ENCODE measurements at places on chromosomes 11 and 22. TPM values are rescaled to one million over a fixed set of nuclear protein-coding genes. Genes with fewer than 3 reads are reported as not detected.

DNA sequence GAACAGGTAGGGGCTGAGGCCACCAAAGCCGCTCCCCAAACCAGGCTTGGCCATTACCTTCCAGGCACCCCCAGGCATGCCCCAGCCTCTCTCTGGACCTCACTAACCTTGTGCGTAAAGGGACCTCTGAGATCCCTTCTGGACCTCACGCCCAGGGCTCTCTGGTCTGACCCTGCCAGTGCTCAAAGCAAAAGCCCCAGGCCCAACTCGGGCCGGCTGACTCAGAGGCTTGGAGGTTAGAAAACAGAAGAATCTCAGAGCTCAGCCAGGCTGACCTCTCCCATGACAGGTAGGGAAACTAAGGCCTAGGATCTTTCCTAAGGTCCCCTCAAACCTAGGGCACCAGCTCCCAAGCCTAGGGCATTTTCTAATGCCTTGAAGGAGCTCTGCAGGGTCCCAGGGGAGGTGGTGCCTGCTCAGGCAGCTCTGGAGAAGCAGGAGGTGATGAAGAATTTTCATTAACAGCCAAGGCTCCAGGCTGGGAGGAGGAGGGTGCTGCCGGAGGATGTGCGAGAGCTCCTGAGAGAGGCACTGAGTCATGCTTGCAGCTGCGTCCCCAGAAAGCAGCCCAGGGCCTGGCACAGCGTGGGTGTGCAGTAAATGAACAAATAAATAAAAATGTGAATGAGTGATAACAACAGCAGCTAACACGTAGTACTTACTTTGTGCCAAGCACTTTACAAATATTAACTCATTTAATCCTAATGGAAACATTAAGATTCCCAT lies 25.6 kb downstream of the ARRB1 start:
- no peak for DNase-seq

- no peak for DNase-seq
These were observed 14.2 kb downstream of the TXN2 start for GRCh38 chr22:36467042-36467810.

DNA sequence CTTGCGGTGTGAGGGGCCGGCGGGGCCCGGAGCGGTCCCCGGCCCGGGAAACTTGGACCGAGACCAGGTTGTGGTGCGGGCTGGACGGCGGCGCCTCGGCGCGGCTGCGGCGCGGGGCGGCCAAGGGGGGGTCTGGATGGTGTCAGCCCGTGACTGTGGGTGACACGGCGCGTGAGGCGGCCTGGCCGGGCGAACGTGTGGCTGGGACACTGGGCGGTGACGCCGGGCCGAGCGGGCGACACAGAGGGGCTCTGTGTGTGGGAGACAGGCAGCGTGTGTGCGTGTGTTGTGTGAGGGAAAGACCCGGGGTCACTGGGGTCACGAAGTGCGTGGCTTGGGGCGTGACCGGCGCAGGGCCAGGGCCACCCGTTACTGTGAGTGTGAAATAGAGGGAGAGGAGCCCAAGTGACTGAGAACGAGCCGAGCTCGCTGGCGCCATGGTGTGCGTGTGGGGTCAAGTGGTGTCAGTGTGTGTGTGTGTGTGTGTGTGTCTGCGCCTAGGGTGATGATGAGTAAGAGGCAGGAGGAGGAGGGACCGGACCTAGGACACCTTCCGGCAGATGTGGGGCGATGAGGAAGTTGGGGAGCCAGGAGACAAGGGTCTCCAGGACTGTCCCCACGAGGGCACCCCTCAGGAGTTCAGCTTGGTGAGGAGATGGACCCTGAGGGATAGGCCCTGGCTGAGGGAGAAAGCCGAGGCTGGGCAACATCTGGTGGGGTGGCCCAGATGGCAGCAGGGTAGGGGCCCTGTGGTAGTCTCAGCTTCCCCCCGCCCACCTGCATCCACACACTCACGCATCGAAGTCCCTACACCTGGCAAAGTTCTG lies 817 bp downstream of the RELT start:
- DNase-seq, result no peak

- DNase-seq, result no peak
These were observed 21.1 kb upstream of the ME3 start for GRCh38 chr11:86693518-86693917.

- DNase-seq, result no peak
These were observed 111.4 kb upstream of the TBCEL start for GRCh38 chr11:120912504-120912903.

GRCh38 chr11:122241566-122241965 lies 125.6 kb upstream of the BLID start:
- no peak for DNase-seq

- DNase-seq, result no peak
These were observed 185.3 kb upstream of the LARGE1 start for GRCh38 chr22:34105461-34106062.

GRCh38 chr11:88531831-88532230 lies 194.3 kb upstream of the CTSC start:
- no peak for DNase-seq

DNA sequence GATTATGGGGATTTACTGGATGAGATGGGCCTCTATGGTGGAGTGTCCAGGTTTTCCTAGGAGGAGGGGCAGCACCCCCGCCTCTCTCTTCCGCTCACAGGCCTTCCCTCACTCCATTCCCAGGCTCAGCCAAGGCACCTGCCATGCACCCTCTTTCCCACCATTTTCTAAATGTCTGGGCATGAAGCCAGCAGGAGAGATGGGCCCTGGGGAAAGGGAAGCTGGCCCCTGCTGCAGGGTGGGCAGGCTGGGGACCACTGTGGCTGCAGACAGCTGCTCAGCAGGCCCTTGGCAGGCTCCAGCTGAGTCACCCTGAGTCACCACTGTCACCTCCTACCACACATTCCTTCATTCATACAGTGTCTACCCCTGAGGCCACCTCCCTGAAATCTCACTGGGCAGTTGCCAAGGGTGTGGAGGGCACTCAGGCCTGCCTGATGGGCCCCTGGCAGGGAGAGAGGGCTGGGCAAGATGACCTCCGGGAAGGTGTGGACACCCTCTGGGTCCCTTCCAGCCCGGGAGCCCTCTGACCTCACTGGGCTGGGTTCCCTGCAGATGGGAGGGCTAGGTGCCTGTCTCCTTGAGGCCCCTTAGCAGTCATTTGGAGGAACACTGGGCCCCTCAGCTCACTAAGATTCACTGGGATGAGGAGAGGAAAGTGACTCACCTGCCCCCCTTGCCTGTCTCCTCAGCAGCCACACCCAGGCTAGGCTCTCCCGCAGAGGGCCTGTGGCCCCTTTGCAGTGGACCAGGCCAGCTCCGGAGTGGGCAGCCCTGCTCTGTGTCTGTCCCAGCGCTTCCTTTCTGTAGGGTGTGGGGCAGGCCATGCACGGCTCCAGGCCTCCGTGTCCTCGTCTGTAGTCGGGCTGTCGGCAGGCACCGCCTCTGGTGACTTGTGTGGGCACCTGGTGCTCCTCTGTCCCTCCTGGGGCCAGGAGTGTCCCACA lies 7.8 kb downstream of the MYEOV start:
- no peak for DNase-seq

DNA sequence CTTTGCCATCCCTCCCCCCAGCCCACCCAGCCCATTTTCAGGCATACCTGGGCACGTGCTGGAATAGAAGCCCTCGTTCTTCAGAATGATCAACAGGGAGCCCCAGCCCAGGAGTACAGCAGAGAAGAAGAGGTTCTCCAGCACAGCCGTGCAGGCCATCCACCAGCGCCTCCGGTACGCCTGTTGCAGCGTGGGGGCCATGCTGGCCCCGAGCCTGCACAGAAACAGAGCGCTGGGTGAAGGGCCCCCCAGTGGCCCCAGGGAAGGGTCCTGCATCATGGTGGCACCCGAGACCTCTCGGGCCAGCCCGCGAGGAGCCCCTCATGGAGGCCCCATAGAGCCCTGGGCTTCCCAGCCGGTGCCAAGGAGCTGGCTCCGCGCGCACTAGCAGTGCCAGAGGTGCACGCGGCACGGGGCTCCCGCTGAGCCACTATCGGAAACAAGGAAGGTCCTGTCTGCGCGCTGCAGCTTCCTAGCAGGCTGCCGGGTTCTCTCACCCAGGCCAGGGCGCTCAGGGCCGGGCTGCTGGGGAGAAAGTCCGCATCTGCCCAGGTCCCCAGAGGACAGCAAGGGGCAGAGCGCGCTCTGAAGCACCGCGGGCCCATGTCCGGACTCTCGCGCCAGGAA lies 1.5 kb downstream of the SLC43A1 start:
- DNase-seq, result no peak

GRCh38 chr22:49979587-49980264 lies 19.2 kb downstream of the PIM3 start:
- no peak for DNase-seq

DNA sequence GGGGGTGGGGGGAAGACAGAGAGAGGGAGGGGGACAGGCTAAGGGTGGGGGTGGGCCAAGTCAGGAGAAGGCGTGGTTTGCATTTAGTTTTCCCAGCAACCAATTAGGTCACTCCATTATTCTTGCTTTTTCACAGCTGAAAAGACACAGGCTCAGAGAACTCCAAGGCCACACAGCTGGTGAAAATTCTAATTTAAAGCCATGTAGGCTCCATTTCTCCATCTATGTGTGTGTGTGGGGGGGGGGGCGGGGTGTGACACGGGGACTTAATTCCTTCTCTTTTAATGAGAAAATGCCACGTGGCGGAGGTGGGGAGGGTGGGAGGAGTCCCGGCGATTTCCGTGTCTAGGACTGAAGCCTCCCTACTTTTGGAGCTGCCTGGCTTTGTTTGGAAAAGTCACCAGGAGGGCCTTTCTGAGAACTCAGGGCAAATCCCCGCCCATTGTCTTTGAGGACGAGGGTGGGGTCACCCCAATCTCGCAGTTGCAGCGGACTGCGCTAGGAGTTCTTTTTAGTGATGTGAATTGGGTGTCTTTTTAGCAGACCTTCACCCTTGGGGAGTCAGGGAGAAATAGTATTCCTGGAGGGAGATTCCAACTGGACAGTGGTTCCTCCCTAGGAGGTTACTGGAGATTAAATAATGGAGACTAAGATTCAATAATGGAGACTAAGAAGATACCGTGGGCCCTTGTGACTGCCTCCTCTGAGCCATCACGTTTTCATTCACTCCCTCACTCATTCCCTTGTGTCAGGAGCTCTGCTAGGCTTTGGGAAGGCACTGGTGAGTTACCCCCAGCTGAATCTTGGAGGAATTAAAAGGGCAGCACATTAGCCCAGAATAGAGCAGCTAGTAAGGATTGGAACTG lies 36.4 kb upstream of the PTPRJ start:
- DNase-seq, result no peak

DNA sequence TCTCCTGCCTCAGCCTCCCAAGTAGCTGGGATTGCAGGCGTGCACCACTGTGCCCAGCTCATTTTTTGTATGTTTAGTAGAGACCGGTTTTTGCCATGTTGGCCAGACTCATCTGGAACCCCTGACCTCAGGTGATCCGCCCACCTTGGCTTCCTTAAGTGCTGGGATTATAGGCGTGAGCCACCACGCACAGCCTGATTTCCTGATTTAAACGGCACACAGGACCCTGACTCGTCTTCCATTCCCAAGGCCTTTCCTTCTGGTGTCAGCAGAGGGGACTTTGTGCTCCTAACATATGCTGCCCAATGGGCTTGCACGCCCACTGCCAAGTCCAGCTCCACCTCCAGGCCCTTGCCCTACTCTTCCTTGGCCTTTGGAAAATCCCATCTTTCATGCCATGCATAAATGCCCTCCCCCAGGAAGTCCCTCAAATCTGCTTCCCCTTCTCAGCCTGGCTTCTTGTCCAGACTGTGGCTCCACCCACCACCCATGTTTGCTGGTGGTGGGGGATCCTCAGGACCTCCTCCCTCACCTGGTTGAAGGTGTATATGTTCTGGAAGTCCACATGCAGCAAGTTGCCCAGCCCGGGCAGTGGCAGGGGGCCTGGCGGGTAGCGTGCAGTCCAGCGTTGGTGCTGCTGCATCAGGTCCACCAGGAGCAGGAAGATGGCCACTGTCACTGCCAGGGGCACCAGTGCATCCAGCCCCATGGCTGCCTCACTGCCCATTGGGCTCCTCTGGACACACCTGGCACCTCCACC lies 23.9 kb upstream of the CYP2D6 start:
- no peak for DNase-seq

DNA sequence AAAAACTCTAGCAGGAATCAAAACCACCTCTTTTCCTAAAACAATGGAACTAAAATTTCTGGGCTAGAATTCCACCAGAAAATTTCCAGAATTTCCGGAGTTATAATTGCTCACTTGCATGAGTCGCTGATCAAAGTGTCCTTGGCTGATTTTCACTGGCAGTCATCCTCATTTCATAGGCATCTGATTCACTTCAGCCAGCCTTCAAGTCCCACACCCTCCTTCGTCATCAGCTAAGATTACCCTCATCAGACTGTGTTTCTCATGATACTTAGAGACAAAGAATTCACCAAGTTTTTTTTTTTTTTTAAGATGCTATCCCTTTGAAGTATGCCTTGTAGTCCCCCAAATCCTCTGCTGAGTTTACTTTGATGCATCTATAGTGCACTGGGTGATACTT lies 71.5 kb upstream of the RAB38 start:
- DNase-seq, result no peak

DNA sequence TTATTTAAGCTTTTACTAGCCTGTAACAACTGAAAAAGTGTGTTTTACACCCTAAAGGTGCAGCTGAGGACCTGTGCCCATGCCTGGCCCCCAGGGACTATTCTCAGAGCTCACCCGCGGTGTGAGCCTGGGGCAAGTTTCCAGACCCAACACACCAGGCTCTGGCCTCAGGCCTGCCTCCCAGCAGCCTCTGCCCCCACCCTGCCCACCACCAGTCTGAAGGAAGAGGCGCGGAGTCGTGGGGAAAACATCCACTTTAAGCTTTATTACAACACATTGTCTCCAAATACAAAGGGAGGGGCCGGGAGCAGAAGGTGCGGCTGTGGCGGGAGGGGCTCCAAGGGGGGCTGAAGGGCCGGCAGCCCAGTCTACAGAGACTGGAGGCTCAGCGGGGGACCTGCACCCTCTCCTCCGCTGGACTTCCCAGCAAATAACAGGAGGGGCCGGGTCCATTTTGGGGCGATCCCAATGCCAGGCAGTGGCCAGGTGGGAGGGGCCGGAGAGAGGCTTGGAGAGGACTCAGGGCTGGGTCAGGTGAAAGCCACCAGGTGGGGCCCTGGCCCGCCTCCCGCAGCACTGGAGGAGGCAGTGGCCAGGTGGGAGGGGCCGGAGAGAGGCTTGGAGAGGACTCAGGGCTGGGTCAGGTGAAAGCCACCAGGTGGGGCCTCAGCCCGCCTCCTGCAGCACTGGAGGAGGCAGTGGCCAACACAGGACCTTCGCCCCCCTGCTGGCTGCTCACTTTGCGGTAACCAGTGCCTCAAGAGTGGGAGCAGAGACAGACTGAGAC lies 18.1 kb downstream of the DUSP8 start:
- no peak for DNase-seq

GRCh38 chr11:126722006-126722736 lies 278.4 kb downstream of the KIRREL3 start:
- no peak for DNase-seq

- no peak for DNase-seq
These were observed at the start of gene CTSC for GRCh38 chr11:88337181-88337986. Gene CTSC, minus strand, starts transcription at chr11:88337736. Its CDS starts 64 bp downstream, at chr11:88337672.

Gene AIP
- polyA plus RNA-seq, result 110 TPM

Gene CBLIF
- not detected for polyA plus RNA-seq

Gene KCNC1
- polyA plus RNA-seq, result 0.27 TPM

Gene TMPRSS4
- not detected for polyA plus RNA-seq

Gene MRGPRE
- polyA plus RNA-seq, result not detected

Gene PAMR1
- polyA plus RNA-seq, result not detected

Gene TNNT3
- polyA plus RNA-seq, result not detected

Gene MUC5B
- polyA plus RNA-seq, result not detected

Gene LRRC75B
- 0.10 TPM for polyA plus RNA-seq
